ENCODE measurements at places on chromosomes 7 and 10.

- no peak for DNase-seq
These were observed 52.3 kb downstream of the HECW1 start for GRCh38 chr7:43164757-43165156.

DNA sequence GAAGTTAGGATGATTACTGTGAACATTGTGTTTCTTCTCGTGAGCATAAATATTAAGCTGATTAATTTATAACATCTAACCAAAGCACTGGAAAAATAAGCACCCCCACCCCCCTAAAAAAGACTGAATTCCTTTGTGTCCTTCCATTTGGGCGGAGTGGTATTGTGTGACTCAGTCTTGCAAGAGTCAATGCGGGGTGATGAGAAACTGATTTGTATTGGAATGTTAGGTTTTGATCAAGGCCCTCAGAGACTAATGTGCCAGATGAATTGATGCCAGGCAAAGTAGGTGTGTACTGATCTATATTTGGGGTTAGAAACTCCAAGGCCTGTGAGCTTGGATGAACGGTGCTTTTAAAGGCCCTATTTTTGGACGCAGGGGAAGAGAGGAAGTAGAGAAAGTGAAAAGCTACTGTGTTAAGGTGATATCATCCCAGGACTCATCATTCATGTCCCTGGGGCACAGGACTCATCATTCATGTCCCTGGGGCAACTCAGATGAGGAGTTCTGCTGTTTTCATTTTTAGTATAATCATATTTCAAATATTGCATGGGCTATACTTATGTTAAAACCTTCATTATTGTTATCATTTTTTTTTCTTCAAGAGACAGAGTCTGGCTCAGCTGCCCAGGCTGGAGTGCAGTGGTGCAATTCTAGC, 61.3 kb upstream of the PTN start:
- DNase-seq = no peak

DNA sequence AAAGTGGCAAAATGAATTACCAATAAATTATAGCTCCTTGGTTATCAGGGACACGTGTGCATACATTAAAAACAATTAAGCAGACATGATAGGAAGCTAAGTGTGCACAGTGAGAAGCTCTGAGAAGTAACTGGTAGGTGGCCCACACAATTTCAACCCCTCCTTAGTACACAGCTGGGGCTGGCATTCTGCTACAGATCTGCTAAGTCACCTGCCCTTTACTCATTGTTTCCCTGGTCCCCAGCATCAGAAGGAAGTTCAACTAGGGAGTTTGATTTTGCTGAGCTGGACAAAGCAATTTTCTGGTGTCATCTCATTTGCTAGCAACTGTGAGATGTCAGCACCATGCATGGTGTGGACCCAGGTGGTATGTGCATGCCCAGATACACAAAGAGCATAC, 424.1 kb upstream of the NPVF start:
- DNase-seq = no peak

DNA sequence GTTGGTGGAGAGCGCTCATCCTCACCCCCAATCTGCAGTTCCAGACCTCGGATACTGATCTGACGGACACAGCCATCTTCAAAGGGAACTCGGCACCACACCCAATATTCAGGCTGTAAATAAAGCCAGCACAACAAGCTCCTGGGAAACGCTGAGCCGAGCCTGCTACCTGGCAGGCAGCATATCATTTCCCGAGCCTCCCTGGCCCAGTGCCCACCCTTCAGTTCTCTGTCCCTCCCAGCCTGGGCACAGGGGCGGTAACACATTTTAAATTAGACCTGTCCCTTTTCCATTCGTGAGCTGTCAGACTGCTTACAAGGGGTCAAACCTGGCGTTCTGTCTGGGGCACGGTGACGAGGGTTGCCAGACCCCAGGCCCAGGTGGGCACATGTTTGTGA, 250.5 kb downstream of the ARHGAP12 start:
- DNase-seq = no peak

- DNase-seq = no peak
These were observed 2.5 kb downstream of the SRRM3 start for GRCh38 chr7:76204147-76204546.

- DNase-seq = no peak
These were observed 50.1 kb upstream of the GDF10 start for GRCh38 chr10:47249881-47250280.

GRCh38 chr10:98135222-98135899, 904 bp downstream of the R3HCC1L start:
- no peak for DNase-seq

GRCh38 chr10:61170594-61170993, 226.6 kb upstream of the RHOBTB1 start:
- no peak for DNase-seq

DNA sequence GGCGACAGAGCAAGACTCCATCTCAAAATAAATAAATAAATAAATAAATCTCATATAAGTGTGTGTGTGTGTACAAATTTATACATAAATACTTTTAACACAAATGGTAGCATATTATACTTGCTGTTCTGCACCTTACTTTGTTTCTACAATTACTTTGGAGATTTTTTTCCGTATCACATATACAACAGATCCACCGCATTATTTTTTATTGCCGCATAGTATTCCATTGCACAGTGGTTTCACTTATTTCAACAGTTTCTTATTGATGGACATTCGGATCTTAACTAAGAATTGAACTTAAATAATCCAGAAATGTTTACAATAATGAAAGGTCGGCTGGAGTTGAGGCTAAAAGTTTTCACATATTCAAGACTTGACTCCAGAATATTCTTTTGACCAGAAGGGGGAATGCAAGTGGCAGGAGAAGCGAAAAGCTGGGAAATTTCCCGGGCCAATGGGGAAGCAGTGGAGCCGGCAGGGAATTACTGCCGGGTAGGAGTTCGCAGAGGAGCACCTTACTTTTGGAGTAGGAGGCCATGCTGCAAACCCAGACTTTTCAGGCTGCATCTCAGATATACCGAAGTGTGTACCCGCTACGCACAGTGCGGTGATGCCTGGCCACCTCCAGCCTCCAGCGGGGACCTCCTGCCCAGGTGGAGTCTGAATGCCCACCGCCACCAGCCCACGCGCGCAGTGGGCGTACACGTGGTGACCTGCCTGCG, 415 bp upstream of the CNNM1 start:
- DNase-seq = peak; percentile 11

GRCh38 chr10:128144547-128144946, 18.3 kb upstream of the MKI67 start:
- no peak for DNase-seq

DNA sequence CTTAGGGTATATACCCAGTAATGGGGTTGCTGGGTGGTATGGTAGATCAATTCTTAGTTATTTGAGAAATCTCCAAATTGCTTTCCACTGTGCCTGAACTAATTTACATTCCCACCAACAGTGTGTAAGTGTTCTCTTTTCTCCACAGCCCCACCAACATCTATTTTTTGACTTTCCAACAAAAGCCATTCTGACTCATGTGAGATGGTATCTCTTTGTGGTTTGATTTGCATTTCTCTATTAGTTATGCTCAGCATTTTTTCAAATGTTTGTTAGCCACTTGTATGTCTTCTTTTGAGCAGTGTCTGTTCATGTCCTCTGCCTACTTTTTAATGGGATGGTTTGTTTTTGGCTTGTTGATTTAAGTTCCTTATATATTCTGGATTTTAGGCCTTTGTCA, 66.4 kb downstream of the MGAM2 start:
- DNase-seq = no peak

- no peak for DNase-seq
These were observed 159.1 kb downstream of the SEC23IP start for GRCh38 chr10:120051671-120052070.

DNA sequence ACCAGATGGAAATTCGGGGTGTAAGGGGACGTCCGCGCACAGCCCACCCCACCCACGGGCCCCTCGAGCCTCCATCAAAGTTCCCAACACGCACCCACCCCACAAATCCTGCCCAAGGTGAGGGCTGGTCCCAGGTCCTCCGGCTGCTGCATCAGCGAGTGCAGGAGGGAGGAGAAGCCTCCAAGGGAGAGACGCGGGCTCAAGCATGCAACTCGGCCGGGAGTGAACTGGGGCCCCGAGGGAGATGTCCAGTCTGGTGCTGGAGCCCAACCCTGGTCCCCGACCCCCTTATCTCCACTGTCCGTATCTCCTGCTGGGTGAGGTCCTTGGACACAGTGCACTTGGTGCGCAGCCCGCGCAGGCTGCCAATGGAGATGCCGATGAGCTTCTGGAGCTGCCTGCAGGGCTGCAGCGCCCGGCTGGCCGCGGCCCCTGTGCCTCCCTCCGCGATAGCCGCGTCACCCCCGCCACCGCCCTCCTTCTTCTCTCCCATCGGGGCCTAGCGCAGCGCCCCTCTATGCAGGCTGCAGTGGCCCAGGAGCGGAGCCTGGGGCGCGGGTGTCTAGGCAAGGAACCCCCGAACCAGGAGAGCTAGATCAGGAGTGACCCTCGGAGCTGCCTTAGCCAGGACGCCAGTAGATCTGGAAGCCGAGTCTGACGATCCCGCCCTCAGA, 489.2 kb downstream of the ZNF33B start:
- no peak for DNase-seq

DNA sequence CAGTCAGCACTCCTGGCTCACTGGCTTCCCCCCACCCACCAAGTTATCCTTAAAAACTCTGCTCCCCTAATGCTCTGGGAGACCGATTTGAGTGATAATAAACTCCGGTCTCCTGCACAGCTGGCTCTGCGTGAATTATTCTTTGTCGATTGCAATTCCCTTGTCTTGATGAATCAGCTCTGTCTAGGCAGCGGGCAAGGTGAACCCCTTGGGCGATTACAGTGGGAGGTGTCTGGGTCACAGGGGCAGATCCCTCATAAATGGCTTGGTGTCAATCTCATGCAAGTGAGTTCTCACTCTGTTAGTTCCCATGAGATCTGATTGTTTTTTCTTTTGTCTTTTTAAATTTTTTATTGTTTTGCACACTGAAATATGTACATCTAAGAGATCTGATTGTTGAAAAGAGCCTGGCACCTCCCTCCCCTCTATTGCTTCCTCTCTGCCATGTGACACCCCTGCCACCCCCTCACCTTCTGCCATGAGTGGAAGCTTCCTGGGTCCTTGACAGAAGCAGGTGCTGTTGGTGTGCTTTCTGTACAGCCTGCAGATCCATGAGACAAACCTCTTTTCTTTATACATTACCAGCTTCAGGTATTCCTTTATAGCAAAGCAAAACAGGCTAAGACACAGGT, 20.5 kb downstream of the OTUD1 start:
- DNase-seq = no peak

All from iPS-NIHi11 (cell line).